Psoas muscle (tissue), 8 donors: ENCODE measurements at places on chromosomes 1 and 21. TPM values are rescaled to one million over a fixed set of nuclear protein-coding genes. Genes with fewer than 3 reads are reported as not detected.

DNA sequence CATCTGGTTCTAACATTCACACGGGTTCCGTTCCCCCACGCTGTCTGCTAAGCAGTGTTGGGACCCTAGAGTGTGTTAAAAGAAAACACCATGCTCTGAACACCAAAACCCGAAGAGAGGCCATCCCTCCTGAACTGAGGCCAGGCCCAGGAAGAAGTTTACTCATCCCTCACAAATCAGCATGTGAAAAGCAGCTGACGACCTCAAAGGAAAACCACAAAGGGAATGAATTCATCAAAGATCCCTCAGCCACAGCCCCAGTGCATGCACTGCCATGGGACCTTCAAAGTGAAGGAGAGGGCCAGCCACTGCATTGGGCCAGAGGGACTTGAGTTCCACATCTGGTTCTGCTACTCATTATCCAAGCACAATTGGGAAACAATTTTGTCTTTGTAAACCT lies 7.0 kb upstream of the PSEN2 start:
- no peaks in the 10 kb centered on the region for H3K36me3 ChIP-seq
- H3K27ac ChIP-seq: no peak overlapping the region
- H3K27me3 ChIP-seq: no peaks in the 10 kb centered on the region
- no peaks in the 10 kb centered on the region for H3K4me1 ChIP-seq
- no peak overlapping the region for H3K4me3 ChIP-seq
- DNase-seq: no peak

DNA sequence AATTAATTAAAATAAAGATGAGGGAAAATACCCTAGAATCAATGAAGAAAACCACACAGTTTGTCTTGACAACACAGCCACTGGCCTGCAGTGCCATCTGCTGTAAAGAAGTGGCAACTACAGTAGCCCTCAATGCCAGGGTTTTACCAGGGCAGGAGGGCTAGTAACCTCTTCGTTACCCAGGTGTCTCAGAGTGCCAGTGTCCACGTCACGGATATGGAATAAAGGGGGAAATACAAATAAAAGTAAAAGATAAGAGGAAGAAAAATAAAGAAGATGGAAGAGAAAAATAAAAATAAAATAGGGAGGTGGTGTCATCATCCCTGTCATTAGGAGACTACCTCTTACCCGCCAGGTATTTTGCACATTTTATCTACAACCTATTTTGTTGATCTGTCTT lies 14.2 kb upstream of the SLC44A3 start:
- no peak overlapping the region for H3K4me3 ChIP-seq
- no peaks in the 10 kb centered on the region for H3K27me3 ChIP-seq
- no peak for DNase-seq
- peaks cover 10% of the 10 kb centered on the region for H3K4me1 ChIP-seq
- H3K27ac ChIP-seq: no peak overlapping the region

GRCh38 chr1:202130297-202130721 lies 7.6 kb downstream of the GPR37L1 start:
- DNase-seq: no peak
- no peaks in the 10 kb centered on the region for H3K36me3 ChIP-seq
- H3K4me3 ChIP-seq: no peak overlapping the region
- H3K27me3 ChIP-seq: no peaks in the 10 kb centered on the region

Gene KRTAP12-2
- total RNA-seq: not detected

Gene CGN
- not detected for total RNA-seq

Gene GJA8
- total RNA-seq: not detected

Gene SERPINC1
- 0.51 TPM for total RNA-seq

Gene CRNN
- not detected for total RNA-seq
